ENCODE measurements at places on chromosomes 16 and 17.

DNA sequence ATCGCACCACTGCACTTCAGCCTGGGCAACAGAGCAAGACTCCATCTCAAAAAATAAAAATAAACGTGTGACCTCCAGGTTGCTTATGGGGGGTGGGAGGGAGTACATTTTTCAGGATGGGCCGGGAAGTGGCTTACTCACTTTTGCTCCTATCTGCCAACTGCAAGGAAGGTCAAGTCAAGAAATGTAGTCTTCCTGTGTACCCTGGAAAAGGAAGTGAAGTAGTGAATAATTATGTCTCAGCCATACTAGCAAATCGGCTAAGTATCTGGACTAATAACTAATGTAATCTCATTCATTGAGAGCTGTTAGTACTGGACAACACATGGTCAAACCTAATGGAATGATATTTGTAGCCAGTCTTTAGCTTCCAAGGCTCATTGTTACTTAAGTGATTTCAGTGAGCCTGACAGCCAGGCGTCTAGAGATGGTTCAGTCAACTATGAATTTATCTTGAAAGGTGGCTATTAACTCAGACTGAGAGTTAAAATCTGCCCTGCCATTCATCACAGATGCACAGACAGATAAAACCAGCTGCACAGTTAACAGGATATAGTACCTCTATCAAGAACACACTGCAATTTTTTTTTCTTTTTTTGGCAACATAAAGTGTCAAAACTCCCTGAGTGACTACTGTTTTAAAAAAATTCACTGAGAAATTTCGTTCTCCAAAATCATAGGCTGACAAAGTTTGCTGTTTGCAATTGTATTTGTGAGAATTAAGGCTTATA lies 3.7 kb upstream of the TACO1 start:
- peak; percentile 19 for DNase-seq

DNA sequence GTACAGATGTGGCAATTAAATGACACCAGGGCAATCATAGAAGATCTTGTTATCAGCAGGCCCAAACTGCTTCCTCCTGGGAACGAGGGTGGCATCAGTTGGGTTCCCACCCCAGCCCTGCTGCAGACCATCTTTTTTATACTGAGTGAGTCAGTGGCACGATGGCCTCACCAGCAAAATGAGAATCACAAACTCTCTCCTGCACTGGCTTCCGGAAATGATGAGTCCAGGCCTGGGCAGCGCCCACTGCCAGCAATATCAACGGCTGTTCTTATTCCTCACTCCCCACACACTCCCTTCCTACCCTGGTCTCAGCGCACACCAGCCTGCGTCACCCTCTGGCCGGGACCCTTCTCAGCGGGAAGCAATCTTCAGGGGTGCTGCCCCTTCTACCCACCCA lies 340.3 kb downstream of the FOXL1 start:
- DNase-seq = no peak

- peak; percentile 57 for DNase-seq
Measured at GRCh38 chr17:32349503-32349853, 479 bp upstream of the ZNF207 start.

DNA sequence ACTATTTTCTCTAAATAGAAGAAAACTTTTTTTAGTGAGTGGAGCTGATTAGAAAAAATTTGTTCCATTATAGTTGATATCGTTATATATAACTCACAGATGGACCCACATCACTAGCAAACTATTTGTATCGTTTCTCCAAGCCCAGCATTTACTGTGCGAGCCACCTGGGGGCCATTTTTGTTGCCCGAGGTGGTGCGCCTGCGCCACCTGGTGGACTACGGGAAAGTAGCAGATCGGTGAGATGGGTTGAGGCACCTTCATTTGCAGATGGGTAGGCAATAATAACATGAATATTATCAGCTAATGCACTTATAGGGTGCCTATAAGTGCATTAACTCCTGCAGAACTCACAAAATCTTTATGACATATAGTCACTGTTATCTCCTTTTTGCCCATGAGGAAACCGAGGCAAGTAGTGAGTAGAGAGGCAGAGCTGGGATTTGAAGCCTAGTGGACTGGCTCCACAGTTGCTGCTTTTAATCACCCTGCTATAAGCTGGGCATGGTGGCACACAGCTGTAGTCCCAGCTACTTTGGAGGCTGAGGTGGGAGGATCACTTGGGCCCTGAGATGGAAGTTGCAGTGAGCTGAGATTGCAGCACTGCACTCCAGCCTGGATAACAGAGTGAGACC lies 23.2 kb upstream of the NTN1 start:
- DNase-seq = peak; percentile 84

- DNase-seq = no peak
Measured at GRCh38 chr16:81190667-81191066, 47.8 kb upstream of the BCO1 start.

GRCh38 chr17:63928966-63929695 lies 3.0 kb downstream of the CD79B start:
- no peak for DNase-seq

DNA sequence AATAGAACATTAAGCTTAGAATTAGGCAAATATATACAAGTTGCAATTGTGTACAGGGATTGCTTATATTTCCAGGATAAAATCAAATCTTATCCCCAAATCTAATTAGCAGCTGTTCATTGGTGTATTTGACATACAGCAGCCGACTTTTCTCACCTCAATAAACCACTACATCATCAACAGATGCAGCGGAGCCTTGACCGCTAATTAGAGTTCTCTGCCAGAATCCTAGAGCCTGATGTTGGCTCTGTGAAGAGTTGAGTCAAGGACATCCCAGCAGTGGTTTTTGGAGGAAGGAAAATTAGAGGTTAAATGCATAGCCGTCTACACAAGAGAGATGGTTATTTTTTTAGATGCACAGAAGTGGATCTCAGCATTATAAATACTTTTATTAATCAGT lies 221.9 kb upstream of the CACNG5 start:
- DNase-seq = no peak

GRCh38 chr16:27665881-27666280 lies 115.9 kb downstream of the KATNIP start:
- DNase-seq = no peak

- DNase-seq = no peak
Measured at GRCh38 chr17:45992175-45992574, 6.9 kb upstream of the STH start.

DNA sequence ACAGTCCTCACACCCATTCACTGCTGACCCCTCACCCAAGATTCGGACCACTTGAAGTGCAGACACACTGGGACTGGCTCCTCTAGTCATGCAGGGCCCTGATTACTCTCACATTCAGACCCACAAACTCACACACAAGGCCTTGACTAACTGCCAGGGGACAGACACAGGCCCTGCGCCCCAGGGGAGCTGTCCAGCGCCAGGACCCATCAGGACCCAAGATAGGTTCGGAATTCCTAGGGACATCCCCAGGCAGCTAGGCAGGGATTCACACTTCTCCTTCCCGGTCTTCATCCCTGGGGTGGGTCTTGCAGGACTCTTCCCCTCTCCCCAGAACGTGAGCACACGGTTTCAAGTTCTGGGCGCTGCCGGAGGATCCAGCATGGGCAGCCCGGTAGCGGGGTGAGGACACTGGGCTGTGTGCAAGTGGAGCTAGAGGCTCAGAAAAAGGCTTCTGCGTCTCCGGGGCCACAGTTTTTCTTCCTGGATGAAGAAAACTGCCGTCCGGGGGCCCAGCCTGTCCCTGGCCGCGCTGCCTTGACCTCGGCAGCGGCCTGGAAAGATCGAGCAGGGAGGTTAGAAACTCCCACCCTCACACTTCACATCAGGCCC lies 1.6 kb downstream of the SEZ6 start:
- no peak for DNase-seq

DNA sequence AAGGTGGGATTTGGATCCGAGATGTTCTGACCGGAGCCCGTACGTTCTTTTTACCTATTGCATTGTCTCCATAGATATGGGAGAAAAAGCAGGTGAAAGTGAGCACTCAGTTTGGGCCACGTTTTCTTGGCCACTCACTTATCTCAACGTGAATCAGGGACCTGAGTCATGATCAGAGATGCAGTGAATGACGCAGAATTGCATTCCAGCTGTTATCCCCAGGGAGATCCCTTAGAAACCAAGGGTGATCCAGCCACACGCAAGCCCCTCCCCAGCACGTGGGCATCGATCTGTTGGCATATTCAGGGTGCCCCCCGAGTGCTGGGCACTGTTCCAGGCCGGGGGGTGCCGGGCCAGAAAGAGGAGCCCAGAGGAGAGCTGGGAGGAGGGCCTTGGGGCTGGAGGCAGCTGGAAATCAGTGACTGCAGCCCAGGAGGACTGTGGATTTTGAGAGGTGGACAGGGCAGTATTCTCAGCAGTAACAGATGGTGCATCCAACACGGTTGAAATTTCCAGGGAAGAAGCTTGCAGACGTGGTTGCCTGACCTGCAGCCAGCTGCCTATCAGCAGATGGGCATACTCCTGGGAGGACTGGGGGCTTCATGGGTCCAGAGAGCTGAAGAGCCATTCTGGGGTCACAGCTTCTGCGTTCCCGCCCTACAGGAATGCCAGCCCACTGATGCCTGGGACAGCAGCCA lies 87.2 kb upstream of the CACNG5 start:
- no peak for DNase-seq

DNA sequence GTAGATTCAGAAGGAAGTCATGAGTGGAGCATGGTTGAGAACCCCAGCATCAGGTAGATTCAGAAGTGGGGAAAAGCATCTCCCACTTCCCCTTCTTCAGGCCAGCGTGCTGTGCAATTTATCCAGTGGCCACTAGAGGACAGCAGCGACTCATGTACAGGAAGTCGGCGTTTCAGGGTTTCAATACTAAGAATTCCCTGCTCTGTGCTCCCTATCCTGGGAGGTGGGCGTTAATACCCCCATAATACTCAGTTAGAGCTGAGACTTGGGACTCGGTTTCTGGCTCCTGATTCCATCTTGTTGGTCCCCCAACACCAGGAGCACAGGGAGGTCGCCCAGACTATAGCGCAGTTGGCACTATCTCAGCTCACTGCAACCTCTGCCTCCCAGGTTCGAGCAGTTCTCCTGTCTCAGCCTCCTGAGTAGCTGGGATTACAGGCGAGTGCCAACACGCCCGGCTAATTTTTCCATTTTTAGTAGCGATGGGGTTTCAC lies 75.3 kb upstream of the AMZ2 start:
- DNase-seq = peak; percentile 83

DNA sequence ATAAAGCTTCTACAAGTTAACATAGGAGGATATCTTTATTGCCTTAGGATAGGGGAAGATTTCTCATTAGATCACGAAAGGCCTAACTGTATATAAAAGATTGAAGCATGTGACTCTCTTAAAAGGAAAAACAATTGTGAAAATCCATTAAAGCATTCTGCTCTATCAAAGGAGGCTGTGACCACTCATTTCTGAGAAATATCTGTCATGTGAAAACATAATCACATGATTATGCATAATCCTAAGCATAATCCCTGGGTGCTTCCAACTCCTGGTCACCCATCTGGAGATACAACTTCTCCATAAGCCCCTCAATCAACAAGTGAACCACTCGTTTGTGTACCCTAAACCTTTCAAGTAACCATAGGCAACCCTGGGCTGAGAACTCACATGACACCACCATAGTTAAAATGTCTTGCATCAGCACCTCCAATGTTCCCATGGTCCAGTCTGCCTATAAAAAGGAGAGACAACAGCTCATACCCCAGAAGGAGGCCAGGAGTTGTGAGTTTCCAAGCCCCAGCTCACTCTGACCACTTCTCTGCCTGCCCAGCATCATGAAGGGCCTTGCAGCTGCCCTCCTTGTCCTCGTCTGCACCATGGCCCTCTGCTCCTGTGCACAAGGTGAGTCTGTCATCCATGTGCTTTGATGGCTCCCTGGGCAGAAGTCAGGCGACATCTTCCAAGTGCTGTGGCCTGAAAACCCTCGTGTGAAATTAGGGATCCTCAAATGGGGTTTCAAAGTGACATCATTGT lies at the start of gene CCL18:
CCL18 (plus strand) TSS at position 487 of the 756 bp plus-strand sequence; CDS start at position 558, 71 bp downstream.
- DNase-seq = no peak

- no peak for DNase-seq
Measured at GRCh38 chr17:33403194-33403593, 110.1 kb upstream of the ASIC2 start.

Measured in hematopoietic multipotent progenitor cell treated with erythropoietin and hydrocortisone succinate and interleukin-3 and kit ligand, for 6 days (in vitro differentiated cells).